ENCODE measurements at places on chromosomes 3 and 15.

- DNase-seq = peak; percentile 90
Measured at GRCh38 chr15:33865416-33865815, 102.9 kb upstream of the CHRM5 start.

- no peak for DNase-seq
Measured at GRCh38 chr3:38147421-38147820, 9.0 kb downstream of the MYD88 start.

DNA sequence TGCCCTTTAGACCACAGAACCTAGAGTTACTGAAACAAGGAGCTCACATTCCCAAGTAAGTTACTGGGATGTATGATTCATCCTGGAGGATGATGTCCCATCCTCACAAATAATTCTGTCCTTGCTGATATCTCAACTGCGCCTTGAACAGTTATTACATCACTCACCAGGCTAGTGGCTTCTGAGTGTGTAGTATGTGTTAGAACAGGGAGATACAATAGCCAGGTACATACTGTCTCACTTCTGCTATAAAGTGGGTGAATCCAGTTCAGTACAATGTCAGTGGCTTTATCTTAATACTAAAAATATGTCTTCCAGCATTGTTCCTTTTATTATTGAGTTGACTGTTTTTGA, 483.2 kb upstream of the FRG2C start:
- DNase-seq = no peak

DNA sequence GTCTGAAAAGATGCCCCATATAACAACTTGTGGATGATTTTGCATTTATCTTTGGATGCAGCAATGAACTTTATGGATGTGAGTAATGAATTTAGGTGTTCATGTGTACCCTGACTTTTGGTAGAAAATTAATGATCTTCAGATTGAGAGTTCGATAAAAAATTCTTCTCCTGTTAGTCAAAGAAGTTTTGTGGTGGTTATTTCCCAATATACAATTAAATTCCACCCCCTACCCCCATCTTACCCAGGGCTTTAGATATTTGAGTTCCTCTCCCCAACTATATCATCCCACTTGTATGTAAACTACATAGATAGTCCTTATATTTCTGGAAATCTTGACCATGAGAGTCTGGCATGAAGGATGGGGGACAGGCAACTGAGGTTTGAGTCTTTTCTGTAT, 126.1 kb upstream of the ALDH1A3 start:
- DNase-seq = no peak
